Ovary (tissue), 10 donors: ENCODE measurements at places on chromosomes 2 and 18.

DNA sequence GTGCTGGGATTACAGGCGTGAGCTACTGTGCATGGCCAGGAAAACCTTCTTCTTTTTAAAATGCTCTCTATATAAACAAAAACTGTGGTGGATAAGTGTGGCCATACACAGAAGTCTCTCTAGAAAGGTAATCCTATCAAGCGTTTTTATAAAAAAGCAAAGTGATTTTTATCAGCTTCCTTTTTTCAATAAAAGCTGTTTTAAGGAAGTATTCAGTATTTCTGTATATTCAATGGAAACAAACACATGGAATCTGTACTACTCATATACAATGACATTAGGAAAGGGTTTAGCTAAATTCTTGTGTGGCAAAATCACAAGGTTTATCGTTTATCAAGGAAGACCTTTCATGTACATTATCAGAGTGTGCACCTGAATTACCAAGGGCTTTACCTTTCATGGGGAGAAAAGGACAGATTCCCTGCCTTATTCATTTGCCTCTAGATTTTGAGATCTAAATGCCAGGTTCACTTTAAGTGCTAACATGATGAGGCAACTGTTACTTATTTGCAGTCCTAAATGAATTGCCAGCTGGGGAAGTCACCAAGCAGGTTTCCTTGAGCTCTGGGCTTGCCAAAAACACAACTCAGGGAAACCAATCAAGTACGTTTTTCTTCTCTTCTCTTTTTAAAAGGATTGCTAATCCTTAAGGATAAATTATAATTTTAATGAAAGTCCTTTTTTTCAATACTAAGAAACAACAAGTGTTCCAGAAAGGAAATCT, 70.8 kb downstream of the RTN4 start:
- no peak overlapping the region for H3K4me3 ChIP-seq
- no peak overlapping the region for H3K27ac ChIP-seq
- no peaks in the 10 kb centered on the region for H3K36me3 ChIP-seq
- H3K4me1 ChIP-seq: peaks cover 3% of the 10 kb centered on the region
- H3K27me3 ChIP-seq: no peaks in the 10 kb centered on the region
- DNase-seq: no peak

DNA sequence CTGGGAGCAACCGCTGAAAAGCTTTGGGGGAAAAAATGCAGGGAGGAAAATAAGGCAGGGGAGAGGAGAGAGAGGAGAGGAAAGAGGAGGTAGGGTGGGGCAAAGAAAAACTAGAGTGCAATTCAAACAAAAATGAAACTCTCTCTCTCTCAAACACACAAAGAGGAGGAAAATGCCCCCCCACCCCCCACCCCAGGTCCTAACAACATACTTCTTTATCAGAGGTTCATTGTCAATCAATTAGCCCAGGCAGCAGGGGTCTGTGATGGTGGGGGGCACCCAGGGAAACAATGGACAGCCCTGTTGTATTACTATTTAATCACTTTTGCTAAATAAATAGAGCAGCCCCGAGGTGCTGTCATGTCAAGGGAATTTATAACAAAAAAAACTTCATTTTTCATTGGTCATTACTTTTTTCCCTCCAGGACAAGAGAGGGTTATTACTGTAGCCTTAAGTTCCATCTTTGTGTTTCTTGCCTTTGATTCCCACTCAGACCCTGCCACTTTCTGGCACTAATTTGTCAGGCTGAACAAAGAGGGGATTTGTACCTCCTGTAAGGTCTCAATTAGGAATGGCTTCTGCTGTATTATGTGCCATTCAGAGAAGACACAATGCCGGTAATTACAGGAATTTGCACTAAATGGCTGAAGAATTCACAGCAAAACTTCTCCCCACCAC, 55.0 kb downstream of the PLEKHM3 start:
- no peak for DNase-seq
- no peak overlapping the region for H3K4me3 ChIP-seq
- peaks cover 2% of the 10 kb centered on the region for H3K4me1 ChIP-seq
- H3K36me3 ChIP-seq: no peaks in the 10 kb centered on the region
- H3K27ac ChIP-seq: no peak overlapping the region
- H3K27me3 ChIP-seq: no peaks in the 10 kb centered on the region

DNA sequence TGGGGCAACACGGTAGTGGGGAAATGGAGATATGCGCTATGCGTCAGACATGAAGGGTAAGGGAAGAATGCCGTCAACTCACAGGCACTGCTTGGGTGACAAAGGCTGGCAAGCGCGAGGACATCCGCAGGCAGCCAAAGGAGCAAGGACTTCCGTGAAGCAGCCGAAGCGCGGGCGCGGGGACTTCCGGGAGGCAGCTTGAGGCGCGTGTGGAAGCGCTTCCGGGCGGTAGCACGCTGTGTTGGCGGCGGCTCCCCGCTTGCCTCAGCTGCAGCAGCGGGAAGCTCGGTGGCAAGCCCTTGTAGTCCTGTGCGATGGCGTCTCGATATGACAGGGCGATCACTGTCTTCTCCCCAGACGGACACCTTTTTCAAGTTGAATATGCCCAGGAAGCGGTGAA, at the start of gene PSMA8:
Gene PSMA8, plus strand, starts transcription at position 218 of the 400 bp plus-strand sequence. Its CDS starts 97 bp downstream, at position 315.
- no peaks in the 10 kb centered on the region for H3K27me3 ChIP-seq
- H3K36me3 ChIP-seq: no peaks in the 10 kb centered on the region
- H3K4me1 ChIP-seq: no peaks in the 10 kb centered on the region
- H3K4me3 ChIP-seq: no peak within 1 kb of the TSS
- no peak within 1 kb of the TSS for H3K27ac ChIP-seq

GRCh38 chr18:9637036-9637767, 22.8 kb upstream of the PPP4R1 start:
- H3K27me3 ChIP-seq: no peaks in the 10 kb centered on the region
- H3K4me1 ChIP-seq: no peaks in the 10 kb centered on the region
- H3K4me3 ChIP-seq: no peak overlapping the region

DNA sequence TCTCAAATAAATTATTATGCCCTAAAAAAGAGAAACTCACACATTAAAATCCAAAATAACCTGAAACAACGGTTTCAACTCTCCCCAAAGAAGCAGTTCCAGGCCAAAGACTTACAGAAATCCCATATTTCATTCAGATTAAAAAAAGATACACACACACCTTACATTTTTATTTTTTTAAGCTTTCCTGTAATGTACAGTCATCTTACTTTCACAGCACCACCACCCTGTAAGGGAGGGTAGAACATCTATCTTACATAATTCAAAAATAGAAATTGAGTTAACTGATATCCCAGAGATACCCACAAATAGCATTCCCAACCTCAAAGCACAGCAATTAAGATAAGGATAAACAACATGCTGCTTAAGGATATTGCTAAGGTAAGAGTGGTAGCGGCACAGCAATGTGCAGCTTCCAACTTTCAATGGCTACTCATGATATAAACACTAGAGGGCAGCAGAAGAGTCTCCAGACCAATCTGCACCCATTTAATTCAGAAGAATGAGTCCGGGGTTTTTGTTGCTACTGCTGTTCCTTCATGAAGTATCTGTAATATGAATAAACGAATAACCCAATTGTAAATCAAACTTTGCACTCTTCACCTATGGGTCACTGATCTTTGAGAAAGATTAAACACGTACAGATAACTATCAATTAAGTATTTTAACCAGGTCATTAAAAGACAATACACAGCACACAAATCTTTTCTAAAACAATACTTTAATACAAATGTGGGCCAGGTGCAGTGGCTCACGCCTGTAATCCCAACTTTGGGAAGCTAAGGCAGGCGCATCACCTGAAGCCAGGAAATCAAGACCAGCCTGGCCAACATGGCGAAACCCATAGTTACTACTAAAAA, 11.3 kb downstream of the GFPT1 start:
- no peak for DNase-seq
- no peak overlapping the region for H3K4me3 ChIP-seq
- no peaks in the 10 kb centered on the region for H3K4me1 ChIP-seq
- no peaks in the 10 kb centered on the region for H3K36me3 ChIP-seq

- DNase-seq: no peak
- peaks cover 3% of the 10 kb centered on the region for H3K4me1 ChIP-seq
- H3K4me3 ChIP-seq: no peak overlapping the region
- no peaks in the 10 kb centered on the region for H3K27me3 ChIP-seq
- H3K36me3 ChIP-seq: no peaks in the 10 kb centered on the region
Measured at GRCh38 chr2:158460632-158461297, 4.0 kb downstream of the PKP4 start.

- no peak for DNase-seq
- no peak overlapping the region for H3K4me3 ChIP-seq
- no peak overlapping the region for H3K27ac ChIP-seq
- no peaks in the 10 kb centered on the region for H3K27me3 ChIP-seq
- no peaks in the 10 kb centered on the region for H3K4me1 ChIP-seq
Measured at GRCh38 chr2:61910603-61911002, 5.1 kb downstream of the COMMD1 start.

GRCh38 chr2:23507267-23508065, 122.5 kb downstream of the KLHL29 start:
- DNase-seq: no peak
- no peaks in the 10 kb centered on the region for H3K27me3 ChIP-seq
- no peaks in the 10 kb centered on the region for H3K36me3 ChIP-seq
- no peak overlapping the region for H3K4me3 ChIP-seq
- peaks cover 4% of the 10 kb centered on the region for H3K4me1 ChIP-seq

- no peak for DNase-seq
- H3K4me3 ChIP-seq: no peak overlapping the region
- no peaks in the 10 kb centered on the region for H3K27me3 ChIP-seq
- H3K27ac ChIP-seq: no peak overlapping the region
Measured at GRCh38 chr18:4004183-4004829, 450.8 kb downstream of the DLGAP1 start.

DNA sequence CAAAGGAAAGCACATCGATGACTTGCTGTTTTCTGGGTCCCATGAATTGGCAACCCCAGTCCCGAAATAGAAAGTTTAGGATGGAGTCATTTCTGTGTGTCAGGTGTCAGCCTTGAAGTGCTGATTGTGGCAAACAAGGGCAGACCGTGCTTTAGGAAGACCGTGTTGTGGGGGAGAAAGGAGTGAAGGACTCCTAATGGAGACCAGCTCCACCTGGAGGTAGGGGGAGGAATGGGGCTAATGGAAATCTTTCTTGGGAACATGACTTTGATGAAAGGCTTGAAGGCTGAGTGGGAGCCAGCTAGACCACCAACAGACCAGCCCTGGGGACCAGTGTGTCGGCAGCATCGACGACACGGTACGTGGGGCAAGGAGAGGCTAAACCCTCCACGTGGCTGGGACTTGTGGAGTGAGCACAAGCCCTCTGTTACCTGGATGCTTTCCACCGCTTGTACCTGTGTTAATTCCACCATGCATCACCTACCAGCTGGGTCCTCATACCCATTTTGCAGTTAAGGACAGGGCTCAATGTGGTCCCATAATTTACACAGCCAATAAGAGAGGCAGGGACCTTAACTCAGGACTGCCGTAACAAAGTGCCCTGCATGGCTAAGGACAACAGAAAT, 104.2 kb downstream of the SH3BP4 start:
- no peaks in the 10 kb centered on the region for H3K27me3 ChIP-seq
- H3K4me1 ChIP-seq: no peaks in the 10 kb centered on the region
- no peak for DNase-seq
- H3K27ac ChIP-seq: no peak overlapping the region

GRCh38 chr18:23257686-23258565, 122.6 kb downstream of the CABLES1 start:
- H3K36me3 ChIP-seq: no peaks in the 10 kb centered on the region
- no peak for DNase-seq
- H3K4me1 ChIP-seq: peaks cover 12% of the 10 kb centered on the region

DNA sequence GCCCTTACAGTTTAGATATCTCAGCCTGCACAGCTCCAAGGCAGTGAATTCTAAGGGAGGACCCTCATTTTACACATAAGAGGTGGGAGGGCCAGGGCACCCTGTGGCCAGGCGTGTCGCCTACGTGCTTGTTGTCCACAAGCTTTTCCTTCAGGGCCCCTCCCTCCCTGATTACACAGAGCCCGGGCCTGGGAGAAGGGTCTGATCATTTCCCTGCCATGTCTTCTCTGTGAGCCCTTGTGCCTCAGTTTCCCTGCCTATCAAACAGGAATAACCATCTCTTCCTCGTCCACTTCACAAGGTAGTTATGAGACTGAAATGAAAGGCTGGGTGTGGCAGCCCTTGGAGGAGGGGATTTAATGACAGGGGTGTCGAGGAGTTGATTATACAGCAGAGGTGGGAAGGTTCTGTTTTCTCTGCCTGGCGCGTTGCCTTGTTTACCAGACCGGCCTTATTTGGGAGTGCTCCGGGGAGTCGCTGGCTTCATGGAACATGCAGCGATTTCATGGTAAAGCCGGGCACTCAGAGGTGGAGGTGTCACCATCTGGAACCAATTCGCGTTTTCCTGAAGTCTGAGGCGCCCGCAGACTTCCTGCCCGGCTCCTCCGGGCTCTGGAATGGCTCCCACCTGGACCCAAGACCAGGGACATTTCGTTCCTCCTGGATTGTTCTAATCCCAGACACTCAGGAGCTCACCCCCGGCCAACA, 208.9 kb downstream of the KLHL29 start:
- H3K4me3 ChIP-seq: no peak overlapping the region
- no peaks in the 10 kb centered on the region for H3K36me3 ChIP-seq
- H3K27me3 ChIP-seq: no peaks in the 10 kb centered on the region
- DNase-seq: peak; percentile 62
- no peak overlapping the region for H3K27ac ChIP-seq

- no peak for DNase-seq
- no peaks in the 10 kb centered on the region for H3K36me3 ChIP-seq
- H3K4me1 ChIP-seq: no peaks in the 10 kb centered on the region
- H3K27me3 ChIP-seq: no peaks in the 10 kb centered on the region
- H3K4me3 ChIP-seq: no peak overlapping the region
Measured at GRCh38 chr2:189951791-189952535, 110.6 kb downstream of the MSTN start.

- no peak for DNase-seq
- no peaks in the 10 kb centered on the region for H3K36me3 ChIP-seq
- H3K4me3 ChIP-seq: no peak overlapping the region
- no peaks in the 10 kb centered on the region for H3K27me3 ChIP-seq
- H3K27ac ChIP-seq: no peak overlapping the region
Measured at GRCh38 chr18:38497266-38497665, 931.7 kb upstream of the CELF4 start.

DNA sequence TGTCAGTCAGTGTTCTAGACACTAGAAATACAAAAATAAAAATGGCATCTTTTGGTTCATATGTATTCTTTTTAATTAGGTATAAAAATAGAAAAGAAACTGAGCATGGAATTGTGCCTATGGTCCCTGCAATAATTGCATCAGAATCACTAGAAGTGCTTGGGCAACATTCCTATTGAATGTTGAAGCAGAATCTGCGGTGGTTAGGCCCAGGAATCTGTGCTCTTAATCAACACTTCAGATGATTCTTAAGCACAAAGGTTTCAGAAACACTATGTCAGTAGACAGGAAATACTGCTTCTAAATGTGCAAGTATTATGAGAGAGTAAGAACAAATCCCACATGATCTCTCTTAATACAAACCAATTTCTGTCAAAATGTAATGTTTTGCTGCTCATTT, 20.3 kb upstream of the RBBP8 start:
- H3K4me3 ChIP-seq: no peak overlapping the region
- H3K36me3 ChIP-seq: no peaks in the 10 kb centered on the region
- no peaks in the 10 kb centered on the region for H3K27me3 ChIP-seq
- DNase-seq: no peak

GRCh38 chr2:99822474-99823207, 319.7 kb downstream of the AFF3 start:
- H3K27me3 ChIP-seq: no peaks in the 10 kb centered on the region
- no peak for DNase-seq
- no peak overlapping the region for H3K4me3 ChIP-seq
- H3K4me1 ChIP-seq: peaks cover 5% of the 10 kb centered on the region
- H3K36me3 ChIP-seq: no peaks in the 10 kb centered on the region
- H3K27ac ChIP-seq: no peak overlapping the region
